HEK293T (cell line): ENCODE measurements at places on chromosomes 5 and 9.
A peak's percentile ranks its signal among the peaks of the same experiment; 100 is the strongest.

DNA sequence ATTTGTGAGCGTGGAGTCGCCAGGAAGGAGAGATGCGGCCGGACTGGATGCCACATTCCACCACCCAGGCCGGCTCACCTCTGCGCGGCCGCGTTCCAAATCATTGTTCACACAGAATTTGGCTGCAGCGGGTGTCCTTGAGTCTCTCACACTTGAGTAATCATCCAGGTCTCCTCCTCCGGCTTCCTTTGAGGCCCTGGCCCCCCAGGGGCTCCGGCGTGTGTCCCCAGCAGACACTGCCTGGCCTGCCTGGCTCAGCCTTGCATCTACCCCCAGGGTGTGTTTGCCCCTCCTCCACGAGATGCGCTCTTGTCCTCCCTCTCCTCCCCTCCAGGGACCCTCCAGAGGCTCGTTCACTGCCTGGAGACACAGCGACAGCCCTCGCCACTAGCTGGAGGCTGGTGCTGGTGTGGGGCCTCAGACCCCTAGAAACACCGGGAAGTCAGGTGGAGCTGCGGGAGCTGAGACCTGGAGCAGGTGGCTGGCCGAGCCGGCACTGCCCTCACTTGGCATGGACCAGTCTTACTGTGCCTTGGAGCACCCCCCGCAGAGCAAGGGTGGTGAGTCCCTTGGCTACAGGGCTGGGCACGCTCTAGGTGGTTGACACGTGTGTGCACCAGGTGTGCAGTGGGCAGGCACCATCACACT is 7.0 kb upstream of the SLC9A3 start:
- DNase-seq: no peak

GRCh38 chr5:177124486-177124991 is 9.0 kb upstream of the NSD1 start:
- DNase-seq: no peak

- DNase-seq: no peak
Measured at GRCh38 chr9:126363847-126364671, 37.4 kb downstream of the MVB12B start.

DNA sequence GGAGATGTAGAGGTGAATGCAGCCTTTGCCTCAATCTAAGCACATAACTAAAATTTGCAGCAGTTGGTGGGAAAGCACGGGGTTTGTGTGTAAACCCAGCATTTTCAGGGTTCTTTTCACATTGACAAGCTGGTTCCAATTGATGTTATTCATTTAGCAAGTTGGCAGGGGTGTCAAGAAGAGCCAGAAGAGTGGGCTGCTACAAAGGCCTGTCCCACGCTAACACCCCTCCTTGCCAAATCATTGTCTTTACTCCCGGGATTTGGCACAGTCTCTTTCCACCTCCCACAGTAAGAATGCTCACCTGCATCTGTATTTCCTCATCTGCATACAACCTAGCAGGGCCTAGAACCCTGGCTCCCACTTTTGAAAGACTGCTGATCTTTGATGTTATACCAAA is 11.8 kb downstream of the RGMB start:
- no peak for DNase-seq

GRCh38 chr9:75589497-75589896 is 301.0 kb upstream of the PCSK5 start:
- DNase-seq: no peak

DNA sequence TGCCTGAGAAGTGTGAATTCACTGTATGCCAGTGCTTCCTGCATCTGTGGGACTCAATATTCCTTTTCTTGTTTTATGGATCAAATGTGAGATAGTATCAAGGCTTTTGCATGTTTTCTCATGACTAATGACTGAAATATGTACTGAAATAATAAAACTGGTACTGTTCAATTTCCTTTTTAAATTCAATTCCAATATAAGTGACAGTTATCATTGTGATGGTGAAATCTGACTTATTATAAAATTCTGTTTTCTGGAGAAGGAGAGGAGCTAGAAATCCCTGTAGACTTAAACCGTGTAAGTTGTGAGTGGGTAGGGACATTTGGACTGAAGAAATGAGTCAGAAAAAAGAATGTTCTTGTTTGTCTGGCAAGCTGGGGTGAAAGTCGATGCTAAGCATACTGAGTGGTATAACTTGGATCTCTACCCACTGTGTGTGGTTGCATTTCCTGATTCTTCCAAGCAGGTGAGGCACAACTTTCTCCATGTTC is 245.2 kb downstream of the EFNA5 start:
- no peak for DNase-seq

DNA sequence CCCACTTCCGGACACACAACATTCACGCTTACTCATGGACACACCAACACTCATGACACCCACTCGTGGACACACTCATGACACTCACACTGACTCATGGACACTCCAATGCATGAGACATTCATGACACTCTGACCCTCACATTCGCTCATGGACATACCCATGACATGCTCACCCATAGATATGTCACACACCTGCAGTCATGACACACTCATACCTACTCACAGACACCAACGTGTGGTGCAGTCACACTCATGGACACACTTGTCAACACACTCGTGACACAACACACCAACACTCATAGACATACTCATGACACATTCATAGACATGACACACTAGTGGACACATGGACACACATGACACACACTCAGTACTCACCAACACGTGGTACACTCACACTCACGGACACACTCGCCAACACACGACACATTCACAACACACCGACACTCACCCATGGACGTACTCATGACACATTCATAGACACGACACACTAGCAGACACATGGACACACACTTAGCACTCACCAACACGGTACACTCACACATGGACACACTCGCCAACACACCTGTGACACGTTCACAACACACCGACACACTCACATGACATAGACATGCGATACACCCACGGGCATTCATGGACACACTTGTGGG is 73.4 kb downstream of the PHF2 start:
- DNase-seq: no peak

DNA sequence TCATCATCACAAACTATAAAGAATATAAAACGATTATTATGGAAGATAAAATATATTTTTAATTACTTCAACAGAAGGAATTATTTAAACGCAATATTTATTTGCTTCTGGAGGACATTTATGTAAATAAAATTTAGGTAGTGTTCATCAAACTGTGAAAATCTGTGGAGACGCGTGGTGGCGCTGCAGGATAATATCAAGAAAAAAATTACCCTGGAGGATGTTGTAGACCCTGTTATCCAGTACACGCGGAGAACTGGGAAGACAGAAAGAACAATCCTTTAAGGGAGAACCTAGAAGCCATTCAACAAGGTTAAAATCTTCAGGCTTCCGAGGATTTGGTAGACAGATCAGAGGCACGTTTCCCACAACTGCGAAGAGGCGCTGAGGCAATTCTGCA is at the start of gene PCDHB12:
TSS of gene PCDHB12 (plus strand) at position 242 of the 400 bp plus-strand sequence. CDS start 189 bp downstream, outside the sequence.
- DNase-seq: peak; percentile 12

DNA sequence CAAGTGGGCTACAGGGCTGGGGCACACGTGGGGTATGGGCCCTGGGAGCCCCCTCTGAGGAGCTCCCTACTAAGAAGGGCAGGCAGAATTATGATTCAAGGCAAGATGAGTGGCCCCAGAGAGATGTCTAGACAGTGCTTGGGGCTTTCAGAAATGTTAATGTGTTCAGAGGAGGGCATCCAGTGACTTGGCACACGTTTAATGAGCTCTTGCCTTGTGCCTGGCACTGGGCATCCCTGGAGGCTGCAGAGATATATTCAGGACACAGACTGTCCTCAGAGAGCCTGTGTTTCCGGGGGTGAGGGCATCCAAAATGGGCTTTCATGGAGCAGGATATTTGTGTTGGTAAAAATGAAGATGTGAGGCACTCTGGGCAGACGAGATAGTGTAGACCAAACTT is 25.4 kb upstream of the DAB2IP start:
- DNase-seq: no peak

- DNase-seq: no peak
Measured at GRCh38 chr9:110334183-110334582, 3.5 kb downstream of the TXNDC8 start.

DNA sequence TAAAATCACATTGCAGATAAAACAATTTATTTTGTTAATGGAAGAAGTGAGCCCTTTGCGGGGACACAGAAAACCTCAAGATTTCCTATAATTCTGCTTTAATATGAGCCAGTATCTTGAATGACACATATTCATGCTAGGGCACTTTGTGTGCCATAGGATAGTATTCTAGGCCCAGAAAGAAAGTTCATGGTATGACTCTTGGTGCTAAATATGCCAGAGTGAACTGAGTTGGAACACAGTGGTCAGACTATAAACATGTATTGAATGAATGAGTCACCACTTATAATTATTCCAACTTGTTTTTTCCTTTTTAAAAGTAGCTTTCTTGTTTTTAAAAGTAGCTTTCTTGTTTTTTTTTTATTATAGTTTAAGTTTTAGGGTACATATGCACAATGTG is 46.0 kb downstream of the ADAMTS19 start:
- no peak for DNase-seq

DNA sequence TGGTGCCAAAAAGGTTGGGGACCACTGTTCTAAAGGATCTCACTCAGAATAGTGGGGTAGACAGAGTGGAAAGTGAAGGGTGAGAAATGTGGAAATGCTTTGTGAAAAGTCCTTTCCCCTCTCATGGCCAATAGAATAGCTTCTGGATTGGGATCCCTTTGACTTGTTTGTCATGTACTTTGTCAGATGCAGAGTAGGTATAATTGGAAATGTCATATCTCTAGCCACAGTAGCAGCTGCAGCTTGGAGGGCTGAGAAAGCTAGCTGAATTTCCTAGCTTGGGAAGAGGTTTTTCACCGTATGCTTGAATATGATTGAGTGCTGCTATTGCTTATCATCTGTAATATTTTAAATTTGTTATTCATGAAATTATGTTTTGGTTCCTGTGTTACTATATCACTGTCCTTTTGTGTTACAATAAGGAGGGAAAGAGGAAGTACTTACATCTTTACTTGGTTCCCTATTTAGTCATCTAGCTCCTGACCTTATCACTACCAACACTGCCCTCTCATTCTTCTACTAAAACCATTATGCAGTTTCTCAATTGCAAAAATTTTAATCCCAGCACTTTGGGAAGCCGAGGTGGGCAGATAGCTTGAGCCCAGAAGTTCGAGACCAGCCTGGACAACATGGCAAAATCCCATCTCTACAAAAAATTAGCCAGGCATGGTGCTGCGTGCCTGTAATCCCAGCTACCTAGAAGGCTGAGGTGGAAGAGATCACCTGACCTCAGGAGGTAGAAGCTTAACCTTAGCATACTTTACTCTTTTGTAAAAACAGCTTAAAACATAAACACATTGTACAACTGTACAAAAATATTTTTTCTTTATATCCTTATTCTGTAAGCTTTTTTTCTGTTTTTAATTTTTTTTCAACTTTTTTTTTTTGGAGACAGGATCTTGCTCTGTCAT is 12.4 kb downstream of the SLC30A5 start:
- no peak for DNase-seq

DNA sequence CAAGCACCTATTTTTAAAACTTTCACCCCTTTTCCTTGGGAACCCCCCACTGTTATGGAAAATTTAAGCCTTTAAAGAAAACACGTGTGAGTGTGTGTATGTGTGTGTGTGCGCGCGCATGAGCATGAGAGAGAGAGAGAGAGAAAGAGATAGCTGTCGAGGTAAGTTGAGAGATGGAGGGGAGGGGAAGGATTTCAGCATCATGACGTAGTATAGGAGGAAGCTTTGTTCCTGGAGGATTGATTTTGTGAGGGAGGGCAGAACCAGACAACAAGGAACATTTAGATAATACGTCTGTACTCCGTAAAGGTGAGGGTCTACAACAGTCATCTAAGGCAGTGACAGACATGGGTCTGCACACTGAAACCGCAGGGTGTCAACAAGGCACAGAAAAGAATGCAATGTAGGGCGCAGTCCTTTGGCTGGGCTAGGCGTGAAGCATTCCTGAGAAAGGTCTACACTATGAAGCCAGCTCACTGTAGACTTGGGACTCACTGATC is 227.7 kb downstream of the SMARCA2 start:
- no peak for DNase-seq

DNA sequence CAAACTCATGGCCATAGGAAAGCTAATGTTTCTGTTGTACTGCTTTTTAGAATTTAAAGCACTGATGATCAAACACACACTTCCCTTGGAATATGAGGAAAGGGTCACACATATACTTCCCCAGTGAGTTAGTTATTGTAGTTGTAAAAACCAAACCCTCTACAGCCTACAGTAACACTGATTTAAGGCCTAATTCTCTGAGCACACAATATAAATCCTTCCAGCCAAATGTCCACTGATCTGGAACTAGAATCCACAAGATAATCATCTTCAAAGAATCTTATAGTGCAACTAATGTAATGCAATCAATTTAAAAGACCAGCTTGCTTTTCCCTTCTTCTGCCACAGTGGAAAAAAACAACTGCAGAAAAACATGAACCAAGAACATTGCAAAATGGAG is 219.3 kb downstream of the CAAP1 start:
- no peak for DNase-seq

DNA sequence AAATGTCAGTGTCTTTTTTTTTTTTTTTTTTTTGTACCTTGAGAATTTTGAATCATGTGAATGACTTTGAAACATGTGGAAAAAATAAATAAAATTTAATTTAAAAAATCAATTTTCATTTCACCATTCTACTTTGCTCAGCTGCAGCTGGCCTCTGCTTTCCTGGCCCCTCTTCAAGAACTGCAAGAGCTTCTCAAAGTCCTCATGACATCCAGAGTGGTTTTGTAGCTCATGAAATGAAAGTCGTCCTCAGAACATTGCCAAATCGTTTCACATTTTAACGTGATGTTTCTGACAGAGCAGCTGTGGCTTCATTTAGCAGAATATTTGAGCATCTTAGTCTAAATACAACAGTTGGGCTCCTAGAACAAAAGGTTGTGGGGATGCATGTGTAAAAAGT is 47.9 kb upstream of the TMEM215 start:
- DNase-seq: no peak

GRCh38 chr9:76378367-76379073 is 15.7 kb downstream of the RFK start:
- no peak for DNase-seq
